ENCODE measurements at places on chromosomes 13 and 19.

DNA sequence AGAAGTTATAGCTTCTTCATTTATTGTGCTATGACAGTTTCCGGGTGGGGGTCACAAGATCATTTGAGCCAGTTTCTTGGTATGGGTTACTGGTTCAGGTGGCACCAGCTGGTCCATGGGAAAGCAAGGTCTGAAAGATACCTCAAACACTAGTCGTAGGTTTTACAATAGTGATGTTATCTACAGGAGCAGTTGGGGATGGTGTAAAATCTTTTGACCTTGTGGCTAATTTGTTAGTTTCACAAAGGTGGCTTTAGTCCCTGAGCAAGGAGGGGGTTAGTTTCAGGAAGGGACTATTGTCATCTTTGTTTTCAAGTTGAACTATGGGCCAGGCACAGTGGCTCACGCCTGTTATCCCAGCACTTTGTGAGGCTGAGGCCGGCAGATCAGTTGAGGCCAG is 24.6 kb downstream of the CHST8 start:
- no peak for DNase-seq

GRCh38 chr19:33264881-33265445 is 37.4 kb downstream of the CEBPA start:
- no peak for DNase-seq

GRCh38 chr19:49559928-49560327 is 20.4 kb downstream of the NOSIP start:
- DNase-seq = no peak

DNA sequence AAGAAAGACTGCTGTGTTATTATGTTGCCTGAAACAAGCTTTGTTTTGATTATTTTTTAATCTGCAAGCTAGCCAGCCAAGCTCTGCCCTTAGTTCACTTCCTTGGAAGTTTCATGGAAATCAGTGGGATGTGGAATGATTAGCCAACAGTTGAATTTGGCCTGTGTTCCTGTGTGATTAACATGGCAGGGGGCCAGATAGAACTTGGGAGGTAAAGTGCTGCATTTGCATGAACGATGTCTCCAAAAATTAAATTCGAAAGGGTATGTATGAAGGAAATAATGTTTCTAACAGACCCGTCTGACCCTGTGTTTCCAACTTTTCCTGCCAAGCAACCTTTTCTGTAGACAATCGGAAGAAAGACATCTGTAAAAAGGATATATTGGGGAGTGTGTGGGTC is 32.2 kb downstream of the UFM1 start:
- no peak for DNase-seq

DNA sequence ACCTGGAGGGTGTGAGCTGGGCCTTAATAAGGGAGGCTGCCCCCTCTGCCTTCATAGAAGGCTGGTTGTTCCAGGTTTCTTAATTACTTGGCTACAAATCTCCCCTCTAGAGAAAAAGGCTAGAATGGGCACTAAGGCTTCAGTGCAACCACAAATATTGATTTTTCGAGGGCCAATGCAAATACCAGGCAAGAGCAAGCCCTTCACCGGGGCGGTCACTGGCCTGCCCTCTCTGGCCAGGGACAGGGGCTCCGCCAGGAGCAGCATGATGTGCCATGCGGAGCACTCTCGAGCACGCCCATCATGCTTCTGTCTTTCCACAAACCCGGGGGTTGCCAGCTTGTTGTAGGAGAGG is 127.8 kb upstream of the SPACA7 start:
- DNase-seq = peak; percentile 11

GRCh38 chr13:97548711-97549110 is 114.7 kb downstream of the RAP2A start:
- no peak for DNase-seq

- DNase-seq = no peak
Observed at GRCh38 chr19:41328842-41329225, 18.9 kb downstream of the CCDC97 start.

DNA sequence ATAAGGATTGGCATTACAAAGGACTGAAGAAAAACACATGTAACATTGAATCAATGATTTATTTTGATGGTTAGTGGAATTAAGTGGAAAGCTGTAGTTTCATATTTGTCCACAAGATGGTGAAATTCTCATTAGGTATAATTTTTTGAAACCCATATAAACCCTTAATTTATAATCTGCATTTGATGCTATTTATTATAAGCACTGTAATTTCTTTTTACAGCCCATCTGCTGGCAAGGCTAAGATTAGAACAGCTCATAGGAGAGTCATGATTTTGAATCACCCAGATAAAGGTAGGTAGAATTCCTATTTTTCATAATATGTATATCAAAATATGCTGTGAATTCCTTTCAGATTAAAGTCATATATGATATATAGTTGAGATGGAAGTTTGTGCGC is 62.2 kb downstream of the DNAJC15 start:
- no peak for DNase-seq

DNA sequence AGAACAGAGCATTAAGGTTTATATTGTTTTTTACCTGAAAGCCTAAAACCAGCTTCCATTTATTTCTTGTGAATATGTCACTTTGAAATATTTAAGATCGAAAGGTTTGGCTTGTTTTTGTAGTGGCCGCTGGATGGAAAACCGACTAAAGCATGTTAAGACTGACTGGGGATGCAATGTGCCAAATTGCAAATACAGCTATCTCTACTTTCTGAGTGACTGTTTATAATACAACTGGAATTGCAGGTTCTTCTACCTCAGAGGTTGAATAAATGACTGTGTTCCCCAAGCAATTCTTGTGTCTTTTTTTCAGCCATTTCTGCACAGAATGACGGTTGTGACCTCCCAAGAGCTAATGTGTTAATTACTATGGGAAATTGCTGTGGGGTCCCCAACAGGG is 50.0 kb upstream of the TMTC4 start:
- DNase-seq = no peak

GRCh38 chr19:4774136-4774535 is 17.4 kb upstream of the FEM1A start:
- DNase-seq = no peak

Data from vagina (tissue), 2 donors.